Globus pallidus (tissue), 1 donor: ENCODE measurements at places on chromosomes 3 and 15.

GRCh38 chr3:37024092-37024491, 30.8 kb downstream of the MLH1 start:
- DNase-seq: no peak

GRCh38 chr15:75104804-75105557, 81.6 kb downstream of the PPCDC start:
- peak; percentile 52 for DNase-seq

DNA sequence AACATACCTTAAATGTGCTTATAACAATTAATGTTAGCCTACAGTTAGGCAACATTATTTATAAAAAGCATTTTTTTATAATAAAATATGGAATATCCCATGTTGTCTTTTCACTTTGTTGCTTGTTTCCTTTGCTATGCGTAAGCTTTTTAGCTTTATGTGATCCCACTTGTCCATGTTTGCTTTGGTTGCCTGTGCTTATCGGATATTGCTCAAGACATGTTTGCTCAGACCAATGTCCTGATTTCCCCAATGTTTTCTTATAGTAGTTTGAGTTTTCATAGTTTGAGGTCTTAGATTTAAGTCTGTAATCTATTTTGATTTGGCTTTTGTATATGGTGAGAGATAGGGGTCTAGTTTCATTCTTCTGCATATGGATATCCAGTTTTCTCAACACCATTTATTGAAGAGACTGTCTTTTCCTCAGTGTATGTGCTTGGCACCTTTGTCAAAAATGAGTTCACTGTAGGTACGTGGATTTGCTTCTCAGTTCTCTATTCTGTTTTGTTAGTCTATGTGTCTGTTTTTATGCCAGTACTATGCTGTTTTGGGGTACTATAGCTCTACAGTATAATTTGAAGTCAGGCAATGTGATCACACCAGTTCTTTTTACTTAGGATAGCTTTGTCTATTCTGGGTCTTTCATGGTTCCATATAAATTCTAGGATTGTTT, 592.7 kb upstream of the SEMA6D start:
- no peak for DNase-seq

DNA sequence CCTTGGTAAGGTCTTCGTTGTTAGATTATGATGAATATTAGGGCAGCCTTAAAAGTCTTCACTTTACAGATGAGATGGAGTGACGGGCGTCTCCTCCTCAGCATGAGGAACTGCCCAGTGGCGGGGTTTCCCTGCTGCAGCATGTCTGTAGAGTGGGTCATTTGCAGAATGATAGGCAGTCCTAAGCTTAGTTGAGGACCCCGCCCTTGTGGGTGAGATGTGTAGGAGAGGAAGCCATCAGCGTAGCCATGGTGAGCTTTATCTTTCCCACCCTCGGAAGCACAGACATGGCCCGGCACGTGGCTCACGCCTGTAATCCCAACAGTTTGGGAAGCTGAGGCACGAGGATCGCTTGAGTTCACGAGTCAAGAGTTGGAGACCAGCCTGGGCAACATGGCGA, 877 bp downstream of the NIT2 start:
- DNase-seq: peak; percentile 5

GRCh38 chr3:194323785-194324735, 27.1 kb downstream of the CPN2 start:
- DNase-seq: no peak

DNA sequence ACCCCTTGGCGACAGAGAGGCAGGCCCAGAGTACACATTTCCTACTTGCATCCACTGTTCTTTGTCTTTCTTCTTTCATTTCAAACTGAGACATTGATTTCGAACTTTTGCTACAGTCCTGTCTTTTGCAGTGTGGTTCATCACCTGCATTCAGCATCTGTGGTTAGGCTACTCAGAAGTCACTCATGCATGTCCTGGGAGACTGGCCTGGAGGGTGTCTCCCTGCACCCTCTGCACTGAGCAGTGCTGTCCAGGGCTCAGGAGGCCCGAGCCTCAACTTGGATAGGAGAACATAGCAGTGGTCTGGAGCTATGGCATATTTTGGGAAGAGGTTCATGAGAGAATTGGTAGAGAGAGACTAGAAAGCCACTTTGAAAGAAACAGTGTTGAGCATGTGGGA, 240.2 kb upstream of the TPRG1 start:
- DNase-seq: no peak

GRCh38 chr15:101233651-101234280, 18.1 kb downstream of the CHSY1 start:
- DNase-seq: no peak

DNA sequence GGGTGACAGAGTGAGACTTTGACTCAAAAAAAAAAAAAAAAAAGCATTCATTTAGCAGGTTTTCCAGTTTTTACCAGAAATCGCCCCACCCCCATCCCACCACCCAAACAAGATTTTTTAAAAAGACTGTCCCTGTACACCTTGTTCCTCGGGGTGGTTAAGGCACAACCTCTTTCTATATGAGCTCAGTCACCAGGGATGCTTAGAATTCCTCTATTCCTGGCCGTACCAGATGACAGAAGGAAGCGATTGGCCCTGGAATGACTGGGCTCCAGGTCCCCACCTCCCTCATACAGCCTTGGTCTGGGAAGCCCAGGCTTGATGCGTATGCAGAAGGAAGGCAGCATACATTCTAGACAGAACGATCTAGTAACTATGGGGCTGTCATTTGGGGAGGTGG, 25.6 kb downstream of the IDH2 start:
- DNase-seq: no peak

- DNase-seq: no peak
Observed at GRCh38 chr3:106058475-106058874, 189.7 kb upstream of the CBLB start.

GRCh38 chr15:70453766-70454165, 309.6 kb downstream of the UACA start:
- no peak for DNase-seq

- DNase-seq: no peak
Observed at GRCh38 chr3:121231872-121232271, 313.9 kb downstream of the POLQ start.

DNA sequence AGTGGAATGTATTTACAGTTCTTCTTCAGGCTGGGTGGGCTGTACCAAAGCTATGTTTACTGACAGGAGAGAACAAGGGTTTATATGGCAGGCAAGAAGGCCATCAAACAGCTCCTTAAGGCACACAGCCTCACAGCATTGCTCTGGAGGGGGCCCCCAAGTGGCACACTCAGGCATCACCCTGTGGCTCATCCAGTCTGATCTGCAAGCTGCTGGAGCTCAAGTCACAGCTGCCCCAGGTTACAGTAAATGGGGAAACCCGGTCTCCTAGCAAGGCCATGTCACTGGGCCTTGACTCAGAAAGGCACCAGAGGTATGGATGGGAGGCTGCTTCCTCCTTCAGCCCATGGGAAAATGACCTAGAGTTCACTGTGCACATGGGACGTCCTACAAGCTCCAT, 67.5 kb downstream of the TFG start:
- no peak for DNase-seq

DNA sequence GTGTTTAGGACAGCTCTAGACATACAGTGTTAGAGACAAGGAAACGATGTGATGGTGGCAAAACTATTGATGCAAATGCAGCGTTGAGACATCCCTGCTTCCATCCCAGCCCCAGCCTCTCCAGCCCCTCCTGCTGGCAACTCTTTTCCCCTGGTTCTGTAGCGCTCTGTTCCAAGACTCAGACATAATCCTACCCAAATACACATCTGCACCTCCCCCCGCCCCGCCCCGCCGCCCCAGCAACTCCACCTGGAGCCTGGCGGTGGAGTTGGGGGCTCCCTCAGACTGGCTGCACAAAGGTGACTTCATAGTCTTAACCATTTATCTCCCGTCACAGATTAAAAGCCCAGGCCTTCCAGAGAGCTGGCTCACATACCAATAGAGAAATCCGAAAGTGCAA, 7.2 kb upstream of the SEC22A start:
- no peak for DNase-seq

GRCh38 chr15:51781506-51781905, 30.1 kb downstream of the TMOD2 start:
- DNase-seq: no peak

GRCh38 chr3:177065285-177066033, 131.8 kb downstream of the TBL1XR1 start:
- no peak for DNase-seq
